Naive B cell (primary cell): ENCODE measurements at places on chromosomes 16 and 17. TPM values are rescaled to one million over a fixed set of nuclear protein-coding genes. Genes with fewer than 3 reads are reported as not detected.

- H3K4me1 ChIP-seq, result peaks cover 30% of the 10 kb centered on the region
- H3K27ac ChIP-seq, result no peak overlapping the region
- peaks cover 16% of the 10 kb centered on the region for H3K36me3 ChIP-seq
- no peak for DNase-seq
Observed at GRCh38 chr16:84570739-84571403, 47.0 kb downstream of the COTL1 start.

- no peak for DNase-seq
- H3K4me3 ChIP-seq, result no peak overlapping the region
- H3K27me3 ChIP-seq, result no peaks in the 10 kb centered on the region
- no peak overlapping the region for H3K27ac ChIP-seq
Observed at GRCh38 chr17:14904386-14904785, 360.7 kb downstream of the PMP22 start.

Gene USH1G
- polyA plus RNA-seq, result not detected

GRCh38 chr17:40260528-40260927 is 27.2 kb upstream of the CDC6 start:
- H3K4me3 ChIP-seq, result no peak overlapping the region
- no peak for DNase-seq
- no peaks in the 10 kb centered on the region for H3K27me3 ChIP-seq
- H3K36me3 ChIP-seq, result peaks cover 12% of the 10 kb centered on the region

- no peaks in the 10 kb centered on the region for H3K27me3 ChIP-seq
- DNase-seq, result no peak
- no peak overlapping the region for H3K27ac ChIP-seq
Observed at GRCh38 chr16:50216231-50216630, 50.1 kb upstream of the ADCY7 start.

DNA sequence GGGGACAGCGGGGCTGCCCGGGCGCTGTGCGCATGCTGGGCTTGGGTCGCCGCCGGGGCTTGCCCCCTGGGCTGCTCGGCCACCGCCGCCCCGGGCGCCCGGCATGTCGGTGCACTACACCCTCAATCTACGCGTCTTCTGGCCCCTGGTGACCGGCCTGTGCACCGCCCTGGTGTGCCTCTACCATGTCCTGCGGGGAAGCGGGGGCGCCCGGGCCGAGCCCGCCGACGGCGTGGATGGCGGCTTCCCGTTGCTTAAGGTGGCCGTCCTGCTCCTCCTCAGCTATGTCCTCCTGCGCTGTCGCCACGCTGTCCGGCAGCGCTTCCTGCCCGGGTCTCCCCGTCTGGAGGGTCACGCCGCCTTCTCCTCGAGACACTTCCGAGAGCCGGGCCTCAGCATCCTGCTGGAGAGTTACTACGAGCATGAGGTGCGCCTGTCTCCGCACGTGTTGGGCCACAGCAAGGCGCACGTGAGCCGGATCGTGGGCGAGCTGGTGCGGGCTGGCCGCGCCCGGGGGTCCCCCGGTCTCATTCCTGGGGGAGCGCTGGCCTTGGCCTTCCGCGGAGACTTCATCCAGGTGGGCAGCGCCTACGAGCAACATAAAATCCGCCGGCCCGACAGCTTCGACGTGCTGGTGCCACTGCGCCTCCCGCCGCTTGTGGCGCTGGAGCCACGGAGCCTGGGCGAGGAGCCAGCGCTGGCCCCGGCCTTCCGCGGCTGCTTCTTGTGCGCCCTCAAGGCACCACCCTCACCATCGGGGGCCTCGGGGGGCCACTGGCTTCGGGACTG is 789 bp downstream of the ITPRIPL2 start:
- H3K27ac ChIP-seq, result no peak overlapping the region
- peak overlapping the region; percentile 58 for H3K4me3 ChIP-seq
- no peaks in the 10 kb centered on the region for H3K36me3 ChIP-seq
- peaks cover 45% of the 10 kb centered on the region for H3K27me3 ChIP-seq
- DNase-seq, result no peak

GRCh38 chr16:55478827-55479429 is at the start of gene MMP2:
Gene MMP2, plus strand, starts transcription at chr16:55479198. Its CDS starts 282 bp downstream, at chr16:55479480.
- peaks cover 53% of the 10 kb centered on the region for H3K27me3 ChIP-seq
- H3K27ac ChIP-seq, result no peak within 1 kb of the TSS
- H3K4me1 ChIP-seq, result peaks cover 3% of the 10 kb centered on the region
- no peak for DNase-seq
- no peaks in the 10 kb centered on the region for H3K36me3 ChIP-seq

Gene FBXO39
- polyA plus RNA-seq, result not detected

DNA sequence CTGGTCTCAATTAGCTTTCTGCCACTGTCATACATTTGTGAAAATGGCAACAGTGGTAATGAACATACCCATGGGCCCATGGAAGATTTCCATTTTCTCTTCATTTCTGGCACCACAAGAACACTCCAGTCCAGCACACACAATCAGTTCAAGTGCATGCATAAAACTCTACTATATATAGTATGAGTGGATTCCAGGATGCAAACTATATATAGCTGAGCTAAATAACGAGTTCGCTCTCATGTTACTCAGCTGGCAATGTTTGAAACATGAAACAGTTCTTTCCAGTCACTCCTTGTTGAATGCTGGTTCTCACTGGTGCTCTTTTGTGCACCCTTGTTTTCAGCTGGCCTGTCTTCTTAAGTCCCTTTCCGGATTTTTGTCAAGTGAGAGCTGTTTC is 75.2 kb upstream of the DHX40 start:
- H3K4me3 ChIP-seq, result no peak overlapping the region
- no peak overlapping the region for H3K27ac ChIP-seq
- no peaks in the 10 kb centered on the region for H3K36me3 ChIP-seq
- H3K27me3 ChIP-seq, result peaks cover 20% of the 10 kb centered on the region

- no peaks in the 10 kb centered on the region for H3K36me3 ChIP-seq
- H3K27me3 ChIP-seq, result no peaks in the 10 kb centered on the region
- DNase-seq, result peak; percentile 55
- H3K27ac ChIP-seq, result peak overlapping the region; percentile 85
Observed at GRCh38 chr17:7042501-7043181, 1.3 kb downstream of the SLC16A11 start.

DNA sequence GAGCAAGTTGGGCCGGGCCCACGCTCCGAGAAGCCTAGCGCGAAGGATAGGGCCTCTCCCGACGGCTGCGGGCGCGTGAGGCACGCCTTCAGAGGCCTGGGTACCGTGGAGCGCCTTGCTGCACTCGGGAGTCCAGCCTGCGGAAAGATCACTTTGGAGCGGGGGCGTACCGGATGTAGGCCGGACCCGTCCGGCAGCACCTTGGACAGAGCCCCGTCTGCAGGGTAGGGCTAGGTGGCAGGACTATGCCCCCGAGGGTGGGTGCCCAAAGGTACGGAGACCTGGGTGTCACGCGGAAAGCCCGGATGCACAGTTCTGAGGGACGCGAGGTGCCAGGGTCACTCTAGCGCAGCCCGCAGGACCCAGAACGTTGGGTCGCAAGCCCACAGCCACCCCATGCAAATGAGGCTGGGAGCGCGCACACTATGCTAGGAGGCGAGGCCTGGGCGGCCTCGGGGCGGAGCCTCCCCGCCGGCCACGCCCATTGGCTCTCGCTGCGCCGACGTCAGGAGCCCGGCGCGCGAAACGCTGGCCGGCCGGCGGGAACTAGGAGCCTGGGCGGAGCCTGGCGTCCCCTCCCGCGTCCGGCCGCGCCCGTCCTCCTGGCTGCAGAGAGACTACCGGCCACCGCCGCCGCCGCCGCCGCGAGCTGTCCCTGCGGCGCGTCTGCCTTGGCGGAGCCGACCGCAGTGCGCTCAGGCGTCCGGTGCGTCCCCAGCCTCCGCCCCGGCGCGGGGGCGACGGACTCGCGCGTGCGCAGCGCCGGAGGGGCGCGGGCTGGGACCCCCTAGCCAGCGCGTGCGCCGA is at the start of gene PAQR4:
TSS of gene PAQR4 (plus strand) at position 611 of the 807 bp plus-strand sequence. CDS start 327 bp downstream, outside the sequence.
- H3K27me3 ChIP-seq, result peaks cover 36% of the 10 kb centered on the region
- H3K36me3 ChIP-seq, result no peaks in the 10 kb centered on the region
- H3K4me3 ChIP-seq, result peak within 1 kb of the TSS; percentile 75
- peaks cover 25% of the 10 kb centered on the region for H3K4me1 ChIP-seq

GRCh38 chr16:55207693-55208428 is 116.1 kb upstream of the IRX6 start:
- no peaks in the 10 kb centered on the region for H3K4me1 ChIP-seq
- H3K36me3 ChIP-seq, result no peaks in the 10 kb centered on the region
- no peaks in the 10 kb centered on the region for H3K27me3 ChIP-seq

- peaks cover 5% of the 10 kb centered on the region for H3K4me1 ChIP-seq
- H3K27me3 ChIP-seq, result peaks cover 13% of the 10 kb centered on the region
- no peak overlapping the region for H3K4me3 ChIP-seq
- no peak overlapping the region for H3K27ac ChIP-seq
- no peaks in the 10 kb centered on the region for H3K36me3 ChIP-seq
Observed at GRCh38 chr16:11395008-11395948, 50.0 kb downstream of the RMI2 start.

Gene GNG13
- polyA plus RNA-seq, result not detected

Gene RNF157
- polyA plus RNA-seq, result 0.21 TPM

Gene PRR11
- 0.16 TPM for polyA plus RNA-seq

GRCh38 chr17:33464669-33465280 is 171.7 kb upstream of the ASIC2 start:
- H3K4me1 ChIP-seq, result no peaks in the 10 kb centered on the region
- DNase-seq, result no peak
- no peaks in the 10 kb centered on the region for H3K27me3 ChIP-seq
- H3K36me3 ChIP-seq, result no peaks in the 10 kb centered on the region

Gene CHST4
- not detected for polyA plus RNA-seq

Gene C1QL1
- polyA plus RNA-seq, result not detected

GRCh38 chr17:17633310-17633709 is 41.8 kb upstream of the PEMT start:
- H3K4me1 ChIP-seq, result peaks cover 14% of the 10 kb centered on the region
- H3K36me3 ChIP-seq, result no peaks in the 10 kb centered on the region
- H3K4me3 ChIP-seq, result no peak overlapping the region
- H3K27me3 ChIP-seq, result no peaks in the 10 kb centered on the region
- DNase-seq, result no peak

- H3K4me3 ChIP-seq, result peak overlapping the region; percentile 53
- no peaks in the 10 kb centered on the region for H3K27me3 ChIP-seq
- peaks cover 66% of the 10 kb centered on the region for H3K4me1 ChIP-seq
- H3K36me3 ChIP-seq, result peaks cover 54% of the 10 kb centered on the region
- H3K27ac ChIP-seq, result no peak overlapping the region
- no peak for DNase-seq
Observed at GRCh38 chr17:76405607-76405966, 21.2 kb downstream of the SPHK1 start.

- H3K4me1 ChIP-seq, result peaks cover 4% of the 10 kb centered on the region
- no peaks in the 10 kb centered on the region for H3K36me3 ChIP-seq
- no peak for DNase-seq
- H3K27me3 ChIP-seq, result no peaks in the 10 kb centered on the region
- H3K27ac ChIP-seq, result no peak overlapping the region
- no peak overlapping the region for H3K4me3 ChIP-seq
Observed at GRCh38 chr16:78684030-78684611, 584.7 kb downstream of the WWOX start.

- H3K4me3 ChIP-seq, result no peak overlapping the region
- H3K27me3 ChIP-seq, result no peaks in the 10 kb centered on the region
- peaks cover 11% of the 10 kb centered on the region for H3K4me1 ChIP-seq
Observed at GRCh38 chr16:743794-744500, 3.1 kb upstream of the CIAO3 start.
